Stimulated activated CD4-positive, alpha-beta T cell treated with anti-CD3 and anti-CD28 coated beads, Interleukin-4, amount 100 ng/mL, for 24 hours (primary cell): ENCODE measurements at places on chromosomes 7 and 10.

GRCh38 chr7:138049505-138050116 is 26.6 kb upstream of the AKR1D1 start:
- DNase-seq: no peak

- no peak for DNase-seq
These were observed 51.4 kb downstream of the PKD1L1 start for GRCh38 chr7:47896809-47897423.

GRCh38 chr10:70664702-70665195 is 7.6 kb upstream of the ADAMTS14 start:
- no peak for DNase-seq

DNA sequence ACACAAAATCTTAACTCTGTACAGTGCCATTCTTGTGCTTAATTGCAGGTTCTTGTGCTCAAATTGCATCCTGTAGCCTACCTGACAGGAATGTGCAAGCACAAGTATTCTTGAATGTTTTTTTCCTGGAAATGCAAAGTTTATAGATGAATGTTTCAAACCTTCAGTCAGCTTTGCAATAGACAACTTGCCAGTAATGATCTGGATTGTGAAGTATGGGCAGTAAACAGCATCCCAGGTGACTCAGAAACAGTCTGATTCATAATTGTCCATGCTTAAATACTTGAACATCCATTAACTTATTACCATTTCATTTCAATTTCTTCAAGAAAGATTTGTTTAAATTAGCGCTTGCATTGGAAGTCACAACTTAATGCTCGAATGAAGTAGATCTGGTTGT is 347.2 kb downstream of the SDK1 start:
- DNase-seq: no peak

DNA sequence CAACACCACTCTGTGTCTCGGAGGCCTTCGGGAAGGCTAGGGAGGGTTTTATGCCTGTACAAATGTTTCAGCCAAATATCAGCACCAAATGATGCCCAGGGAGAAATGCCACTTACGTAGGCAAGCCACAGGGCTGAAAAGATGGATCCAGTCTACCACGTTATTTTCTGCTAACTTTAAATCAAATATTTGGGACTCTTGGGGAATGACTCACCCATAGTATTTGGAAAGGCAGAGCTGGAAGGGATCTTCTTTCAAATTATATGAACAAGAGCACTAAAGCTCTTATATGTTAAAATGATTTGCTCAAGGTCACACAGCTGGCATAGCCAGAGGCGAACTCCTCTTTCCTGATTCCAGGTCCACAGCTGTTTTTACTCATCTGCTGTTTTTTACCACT is 591.4 kb downstream of the SORCS1 start:
- no peak for DNase-seq

GRCh38 chr10:124952123-124952522 is 10.2 kb downstream of the ZRANB1 start:
- no peak for DNase-seq

DNA sequence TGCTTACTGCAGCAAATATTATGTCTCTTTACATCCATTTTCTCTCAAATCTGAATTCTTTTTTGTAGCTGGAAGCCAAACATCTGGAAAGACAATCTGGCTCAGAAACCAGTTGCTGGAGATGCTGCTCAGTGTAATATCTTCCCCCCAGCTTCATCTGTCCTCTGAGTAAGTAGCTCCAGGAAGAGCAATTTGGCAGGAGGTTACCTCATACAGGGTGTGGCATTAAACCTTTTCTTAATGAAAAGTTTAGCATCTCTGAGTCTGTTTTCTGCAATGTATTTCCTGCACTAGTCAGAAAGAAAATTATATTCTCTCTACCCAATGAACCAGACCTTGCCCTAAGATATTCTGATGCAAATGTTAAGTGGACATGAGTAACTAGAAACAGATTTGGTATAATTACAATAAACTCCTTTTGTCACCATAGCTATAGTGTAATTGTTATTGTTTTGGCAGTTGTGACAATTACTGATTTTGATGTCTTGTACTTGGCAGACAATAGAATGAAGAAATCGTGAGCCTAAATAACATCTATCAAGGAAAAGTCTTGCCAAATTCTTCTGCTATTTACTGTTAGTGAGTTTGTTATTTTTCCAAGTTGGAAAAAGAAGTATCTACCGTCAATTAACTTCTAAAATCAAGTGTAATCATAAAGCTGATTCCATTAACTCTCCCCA is 123.3 kb downstream of the WDFY4 start:
- DNase-seq: no peak

DNA sequence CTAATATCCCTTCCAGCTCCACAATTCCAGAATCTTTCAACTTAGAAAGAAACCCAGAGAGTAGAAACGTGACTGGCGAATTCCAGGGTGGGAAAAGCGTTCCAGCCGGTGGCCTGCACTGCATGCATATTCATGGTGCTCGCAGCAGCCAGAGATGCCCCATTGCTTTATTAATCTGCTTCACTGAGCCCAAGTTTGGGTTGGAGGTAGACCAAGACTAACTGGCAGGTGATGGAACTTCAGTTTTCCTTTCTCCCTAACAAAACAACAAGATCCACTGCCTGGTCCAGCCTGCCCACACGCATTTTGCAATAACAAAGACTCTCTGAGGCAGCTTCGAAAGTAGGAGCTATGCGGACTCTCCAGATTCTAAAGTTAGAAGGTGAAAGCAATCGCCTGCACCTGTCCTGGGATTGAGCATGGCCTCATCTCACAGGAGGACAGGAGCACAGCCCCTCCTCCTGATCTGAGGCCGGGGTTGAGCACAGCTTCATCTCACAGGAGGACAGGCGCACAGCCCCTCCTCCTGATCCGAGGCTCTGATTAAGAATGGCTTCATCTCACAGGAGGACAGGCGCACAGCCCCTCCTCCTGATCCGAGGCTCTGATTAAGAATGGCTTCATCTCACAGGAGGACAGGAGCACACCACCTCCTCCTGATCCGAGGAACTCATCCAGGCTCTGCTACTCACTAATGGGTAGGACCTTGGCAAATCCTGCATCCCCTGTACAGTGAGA is 127.8 kb upstream of the LANCL2 start:
- no peak for DNase-seq

DNA sequence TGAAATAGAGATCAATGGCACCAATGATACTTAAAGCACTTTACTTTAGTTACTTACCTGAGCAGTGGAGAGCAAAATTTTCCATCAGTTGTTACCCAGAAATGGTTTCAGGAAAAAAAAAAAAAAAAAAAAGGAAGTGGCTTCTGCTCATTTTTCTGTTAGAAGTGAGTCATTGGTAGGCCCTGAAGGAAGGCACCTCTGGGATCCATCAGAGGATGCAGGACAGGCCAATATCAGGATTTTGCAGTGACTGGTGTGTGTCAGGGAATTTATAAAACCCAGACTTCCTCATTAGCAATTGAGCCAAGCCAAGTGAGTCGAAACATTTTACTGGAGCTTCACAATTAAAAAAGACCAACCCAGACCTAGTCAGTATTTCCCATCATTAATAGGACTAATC is 2.3 kb upstream of the SMIM30 start:
- no peak for DNase-seq

GRCh38 chr10:102994531-102995295 is 76.6 kb downstream of the CNNM2 start:
- no peak for DNase-seq

- DNase-seq: no peak
These were observed 52.8 kb upstream of the DNAJB12 start for GRCh38 chr10:72407471-72407870.

DNA sequence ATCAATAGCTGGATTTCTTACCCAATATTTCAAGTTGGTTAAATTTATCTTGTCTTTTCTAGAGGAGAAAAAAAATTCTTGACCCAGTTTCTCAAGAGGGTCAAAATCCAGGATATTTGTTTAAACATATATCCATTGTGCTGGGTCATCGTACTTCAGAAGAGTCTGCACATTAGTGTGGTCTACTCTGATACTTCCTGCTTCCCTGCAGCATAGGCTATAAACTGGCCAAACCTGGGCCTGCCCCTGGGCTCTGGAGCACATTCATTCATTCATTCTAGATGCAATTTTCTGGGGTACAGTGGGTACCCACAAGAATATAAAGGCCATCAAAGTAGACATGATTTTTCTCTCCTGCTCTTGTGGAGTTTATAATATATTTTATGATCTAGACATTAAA is 142.1 kb upstream of the WNT16 start:
- DNase-seq: no peak

DNA sequence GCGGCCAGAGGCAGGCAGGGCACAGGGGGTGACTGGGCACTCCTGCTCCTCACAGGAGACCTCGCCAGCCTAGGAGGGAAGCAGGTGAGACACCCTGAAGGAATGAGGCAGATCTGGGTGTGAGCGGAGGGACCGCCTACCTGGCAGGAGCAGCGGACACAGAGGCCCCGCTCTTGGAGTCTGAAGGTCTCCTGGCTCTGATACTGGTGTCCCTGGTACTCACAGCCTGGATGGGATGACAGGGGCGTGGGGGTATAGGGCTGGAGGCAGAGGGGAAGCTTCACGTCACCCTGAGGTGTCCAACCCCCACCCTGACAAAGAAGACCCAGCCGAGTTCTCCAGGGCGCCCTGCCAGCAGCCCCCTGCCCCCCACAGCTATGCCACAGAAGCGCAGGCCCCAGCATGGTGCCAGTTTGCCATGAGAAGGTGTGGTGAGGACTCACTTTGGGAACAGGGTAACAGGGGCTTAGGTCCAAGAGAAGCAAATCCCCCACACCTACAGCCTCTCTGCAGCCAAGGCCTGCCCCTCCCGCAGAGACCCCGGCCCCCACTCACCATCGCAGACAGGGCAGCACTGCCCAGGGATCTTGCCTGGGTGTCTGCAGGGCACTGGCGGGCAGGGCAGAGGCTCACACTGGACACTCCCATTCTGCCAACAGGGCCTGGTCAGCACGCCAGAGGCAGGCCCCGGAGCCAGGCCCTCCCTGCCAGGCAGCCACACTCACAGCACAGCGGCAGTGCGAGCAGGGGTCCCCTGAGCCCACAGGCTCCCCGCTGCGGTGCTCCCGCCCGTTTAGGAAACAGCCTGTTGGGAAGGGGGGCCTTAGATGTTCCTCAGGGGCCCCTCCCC is 17.0 kb downstream of the KCP start:
- no peak for DNase-seq

DNA sequence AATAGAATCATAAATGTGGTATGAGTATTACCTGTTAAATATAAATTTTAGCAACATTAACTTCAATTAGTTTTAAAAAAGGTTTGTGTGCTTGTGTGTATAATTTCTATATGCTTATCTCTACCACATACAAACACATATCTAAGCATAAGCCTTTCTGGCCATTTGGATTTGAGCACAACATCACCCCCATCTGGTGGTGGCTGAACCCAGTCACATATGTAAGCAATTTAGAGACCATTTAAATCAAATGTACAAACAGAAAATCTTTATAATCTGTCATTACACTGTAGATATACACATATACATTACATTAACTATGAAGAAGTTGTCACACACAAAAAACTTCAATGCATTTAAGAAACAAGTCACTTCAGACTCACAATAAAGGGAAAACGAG is 31.7 kb downstream of the GPR22 start:
- no peak for DNase-seq

DNA sequence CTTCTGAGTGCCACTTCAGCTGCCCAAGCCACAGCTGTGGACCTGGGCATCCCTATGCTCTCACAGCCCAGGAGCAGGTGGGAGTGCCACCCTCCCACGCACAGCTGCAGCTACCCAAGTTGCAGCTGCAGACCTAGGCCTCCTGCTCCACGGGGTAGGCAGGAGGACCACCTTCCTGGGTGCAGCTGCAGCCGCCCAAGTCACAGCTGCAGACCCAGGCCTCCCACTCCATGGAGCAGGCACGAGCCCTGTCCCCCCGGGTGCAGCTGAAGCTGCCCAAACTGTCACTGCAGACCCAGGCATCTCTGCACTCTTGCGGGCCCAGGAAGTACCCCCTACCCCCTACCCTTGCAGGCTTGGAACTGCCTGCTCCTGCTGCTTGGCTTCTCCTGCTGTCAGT is 260.2 kb downstream of the XPNPEP1 start:
- DNase-seq: no peak

DNA sequence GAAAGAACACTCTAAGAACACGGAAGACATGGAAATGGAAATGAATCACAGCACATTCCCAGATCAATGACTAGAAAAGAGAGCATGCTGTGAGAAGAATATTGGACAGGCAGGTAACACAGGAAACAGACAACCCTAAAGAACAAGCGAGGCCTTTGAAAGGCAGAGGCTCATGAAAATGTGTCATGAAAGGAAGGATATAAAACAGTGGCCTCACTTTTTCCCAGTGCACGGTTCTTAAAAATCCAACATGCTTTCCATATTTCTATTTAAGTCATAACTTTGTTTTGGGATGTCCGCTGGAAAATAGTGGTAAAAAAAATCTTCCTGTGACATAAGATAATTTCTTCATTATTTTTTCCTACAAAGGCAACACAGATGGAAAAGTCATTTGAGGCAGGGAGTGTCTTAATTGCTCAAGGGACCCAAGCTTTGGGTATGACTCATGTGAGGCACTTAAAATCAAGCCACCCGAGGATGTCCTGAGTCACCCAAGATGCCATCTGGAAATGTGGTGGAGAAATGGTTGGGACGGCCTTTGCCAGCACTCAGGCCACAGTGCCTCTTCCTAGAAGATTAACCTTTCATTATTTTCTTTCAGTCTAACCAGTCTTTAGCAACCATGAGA is 17.0 kb downstream of the ITIH5 start:
- no peak for DNase-seq

DNA sequence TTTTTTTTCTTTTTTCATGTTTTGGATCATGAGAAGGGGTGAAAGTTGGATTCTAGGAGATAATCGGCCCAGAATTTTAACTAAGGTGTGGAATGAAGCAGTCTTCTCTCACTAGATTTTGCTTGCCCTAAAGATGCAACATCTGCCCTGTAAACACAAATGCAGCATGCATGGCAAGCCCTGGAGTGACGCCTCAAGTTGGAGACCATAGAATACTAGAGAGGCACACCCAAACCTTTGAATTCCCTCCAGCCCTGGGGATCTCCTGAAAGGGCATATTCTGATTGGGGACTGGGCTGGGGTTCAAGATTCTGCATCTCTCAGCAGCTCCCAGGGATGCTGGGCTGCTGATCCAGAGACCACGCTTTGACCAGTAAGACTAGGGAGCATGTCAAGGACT is 127.7 kb upstream of the PRR15 start:
- no peak for DNase-seq
